ENCODE measurements at places on chromosomes 12 and 14.

DNA sequence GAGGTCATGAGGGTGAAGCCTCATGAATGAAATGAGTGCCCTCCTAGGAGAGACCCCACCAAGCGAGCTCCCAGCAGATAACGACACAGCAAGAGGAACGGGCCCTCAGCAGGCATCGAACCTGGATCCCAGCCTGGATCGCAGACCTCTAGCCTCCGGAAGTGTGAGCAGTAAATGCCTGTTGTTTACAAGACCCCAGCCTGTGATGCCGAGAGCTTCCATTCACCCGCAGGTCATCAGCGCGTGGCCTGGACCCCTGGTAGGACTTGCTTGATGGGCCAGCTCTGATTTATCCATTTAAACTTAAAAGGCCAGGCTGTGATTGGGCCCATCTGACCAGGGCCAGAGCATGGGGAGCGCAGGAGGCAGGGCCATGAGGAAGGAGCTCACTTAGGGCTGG is 7.0 kb downstream of the TMEM179 start:
- DNase-seq: no peak

DNA sequence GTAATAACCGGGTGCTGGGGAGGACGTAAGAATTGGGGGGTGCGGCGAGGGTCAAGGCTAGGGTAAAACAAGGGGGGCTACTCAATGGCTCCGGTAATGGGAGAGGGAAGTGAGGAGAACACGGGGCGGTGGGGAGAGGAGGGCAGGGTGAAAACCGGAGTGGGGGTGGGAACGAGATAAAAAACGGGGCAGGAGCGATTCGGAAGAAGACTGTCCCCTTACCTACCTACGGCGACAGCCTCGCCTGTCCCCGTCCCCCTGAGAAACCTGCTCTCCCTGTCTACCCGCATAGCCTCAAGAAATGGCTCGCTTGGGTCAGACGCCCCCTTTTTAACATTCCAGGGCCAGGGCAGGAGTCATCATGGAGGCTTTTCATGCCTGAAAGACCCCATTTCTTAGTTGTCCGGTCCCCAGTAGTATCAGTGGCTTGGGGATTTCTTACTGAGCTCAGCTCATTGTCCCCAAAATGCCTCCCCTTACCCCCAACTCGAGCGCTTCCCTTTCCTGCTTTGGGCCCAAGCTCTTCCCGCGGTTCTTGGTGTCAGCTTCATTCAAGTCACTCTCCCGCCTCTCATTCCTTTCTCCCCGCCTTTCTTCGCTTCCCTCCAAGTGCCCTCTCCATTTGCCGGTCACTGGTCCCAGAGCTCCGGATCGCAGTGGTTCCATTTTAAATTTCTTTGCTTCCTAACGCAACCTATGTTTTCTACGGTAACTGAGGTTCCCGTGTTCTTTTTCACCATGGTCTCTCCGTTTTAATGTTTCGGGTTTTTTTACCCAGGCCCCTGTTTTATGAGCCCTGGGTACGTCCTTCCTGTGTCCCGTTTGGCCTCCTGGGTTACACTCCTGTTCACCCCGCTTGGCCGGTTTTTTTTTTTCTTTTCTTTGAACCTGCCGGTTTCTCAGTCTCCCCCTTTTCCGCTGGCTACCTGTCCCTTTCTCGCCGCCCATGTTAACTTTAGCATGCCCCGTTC is 1.2 kb upstream of the WSB2 start:
- no peak for DNase-seq

GRCh38 chr12:15346488-15346887 is 24.2 kb downstream of the PTPRO start:
- no peak for DNase-seq

DNA sequence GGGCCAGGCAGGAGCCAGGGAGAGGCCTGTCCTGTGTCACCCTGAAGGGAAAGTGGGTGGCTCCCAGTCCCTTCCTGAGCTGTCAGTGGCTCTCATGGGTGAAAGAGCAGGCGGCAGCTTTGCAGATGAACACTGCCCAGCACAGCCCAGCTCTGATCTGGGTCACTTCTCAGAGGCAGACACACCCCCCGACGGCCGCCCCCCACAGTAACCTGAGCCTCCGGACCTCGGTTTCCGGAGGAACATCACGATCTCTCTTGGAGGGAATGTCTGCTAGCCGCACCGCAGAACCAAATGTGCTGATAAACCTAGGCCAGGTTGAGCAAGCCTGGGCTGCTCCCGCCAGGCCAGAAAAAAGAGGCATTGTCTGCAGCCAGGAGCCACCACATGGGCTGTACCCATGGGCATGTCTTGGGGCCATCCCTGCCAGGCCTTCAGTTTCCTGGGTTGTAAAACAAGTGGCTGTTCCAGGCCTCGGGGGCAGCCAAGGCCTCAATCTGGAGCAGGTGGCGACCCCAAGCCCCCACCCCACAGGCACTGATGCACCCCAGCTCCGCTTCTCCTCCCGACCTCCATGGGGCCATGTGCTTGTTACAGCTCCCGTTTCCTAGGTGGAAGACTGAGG is 57.6 kb downstream of the NCOR2 start:
- DNase-seq: no peak

DNA sequence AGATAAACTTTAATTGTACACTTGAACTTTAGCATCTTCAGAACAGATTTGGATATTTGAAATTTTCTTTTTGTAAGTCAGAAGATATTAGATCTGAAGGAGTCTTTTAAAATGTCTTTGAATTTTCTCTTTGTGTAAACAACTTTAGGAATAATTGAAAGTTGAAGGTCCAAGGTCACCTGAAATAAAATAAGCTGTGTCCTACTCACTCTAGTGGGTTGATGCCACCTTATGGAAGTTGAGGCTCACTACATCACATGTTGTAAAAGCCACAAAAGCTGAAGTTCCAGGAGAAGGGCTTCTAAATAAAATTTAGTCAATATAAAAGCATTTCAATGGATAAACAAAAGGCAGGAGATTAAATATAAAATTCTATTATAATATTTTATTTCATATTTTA is 122.0 kb upstream of the ATXN7L3B start:
- no peak for DNase-seq

Measured in stimulated activated CD4-positive, alpha-beta T cell treated with anti-CD3 and anti-CD28 coated beads, Interleukin-1b, Interleukin-23, amount 100 ng/mL, for 1 hour (primary cell).